Stimulated activated naive CD8-positive, alpha-beta T cell treated with anti-CD3 and anti-CD28 coated beads, Interleukin-15, amount 100 ng/mL, for 72 hours (primary cell): ENCODE measurements at places on chromosomes 1 and 21.
A peak's percentile ranks its signal among the peaks of the same experiment; 100 is the strongest.

DNA sequence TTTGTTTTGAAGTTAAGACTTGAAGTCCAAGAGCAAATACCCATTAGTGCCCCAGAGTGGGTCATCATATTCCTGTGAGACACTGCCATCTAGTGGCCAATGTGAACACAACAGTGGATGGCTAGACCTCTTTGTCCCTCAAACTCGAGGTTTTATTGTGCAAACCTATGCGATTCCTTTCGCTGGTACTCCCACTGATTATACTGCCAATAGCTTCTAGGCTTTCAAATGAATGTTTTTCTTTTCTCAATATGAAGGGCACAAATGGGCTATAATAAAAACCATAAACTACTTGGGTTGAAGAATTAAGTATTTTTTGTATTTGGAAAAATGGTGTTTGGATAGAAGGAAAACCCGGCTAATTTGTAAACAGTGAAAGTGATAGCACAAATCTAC lies 100.4 kb upstream of the ZNF281 start:
- DNase-seq: peak; percentile 63

DNA sequence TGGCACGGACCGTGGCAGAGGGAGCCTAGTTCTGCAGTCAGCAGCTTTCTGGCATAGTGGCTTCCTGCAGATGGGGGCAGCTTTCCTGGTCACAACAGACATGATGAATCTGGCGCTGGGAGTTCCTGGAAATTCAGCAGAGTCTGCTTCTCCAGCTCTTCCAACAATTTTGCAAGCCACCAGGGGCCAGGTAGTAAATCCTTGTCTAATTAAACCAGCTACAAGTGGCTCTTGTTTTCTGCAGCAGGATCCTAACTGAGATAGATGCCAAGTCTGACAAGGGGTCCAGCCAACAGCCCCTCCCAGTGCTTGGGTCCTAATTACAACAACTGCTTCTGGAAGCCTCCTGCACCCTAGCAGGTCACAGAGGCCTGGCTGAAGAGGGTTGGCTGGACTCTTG lies 35.8 kb downstream of the TRIM62 start:
- no peak for DNase-seq

- DNase-seq: no peak
Measured at GRCh38 chr1:30816211-30817076, 58.9 kb upstream of the LAPTM5 start.

DNA sequence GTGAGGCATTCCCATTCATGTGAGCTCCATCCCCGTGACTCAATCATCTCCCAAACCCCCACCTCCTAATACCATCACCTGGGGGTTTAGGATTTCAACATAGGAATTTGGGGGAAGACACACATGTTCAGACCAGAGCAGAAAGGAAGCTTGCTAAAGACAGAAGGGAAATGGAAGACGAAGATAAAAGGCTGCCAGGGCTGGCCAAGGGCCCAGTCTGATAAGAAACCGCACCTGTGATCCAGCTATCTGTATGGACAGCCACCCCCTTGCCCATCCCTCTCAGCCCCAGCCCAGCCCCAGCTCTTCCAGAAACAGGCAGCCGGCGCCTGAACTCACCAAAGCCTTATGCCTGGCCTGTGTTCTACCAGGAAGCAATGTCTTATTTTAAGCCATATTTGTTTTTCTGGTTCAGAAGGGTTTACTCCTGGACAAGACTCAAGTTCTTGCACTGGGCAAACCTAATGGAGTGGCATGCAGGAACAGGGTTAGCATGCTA lies 198.4 kb upstream of the VAMP3 start:
- no peak for DNase-seq

DNA sequence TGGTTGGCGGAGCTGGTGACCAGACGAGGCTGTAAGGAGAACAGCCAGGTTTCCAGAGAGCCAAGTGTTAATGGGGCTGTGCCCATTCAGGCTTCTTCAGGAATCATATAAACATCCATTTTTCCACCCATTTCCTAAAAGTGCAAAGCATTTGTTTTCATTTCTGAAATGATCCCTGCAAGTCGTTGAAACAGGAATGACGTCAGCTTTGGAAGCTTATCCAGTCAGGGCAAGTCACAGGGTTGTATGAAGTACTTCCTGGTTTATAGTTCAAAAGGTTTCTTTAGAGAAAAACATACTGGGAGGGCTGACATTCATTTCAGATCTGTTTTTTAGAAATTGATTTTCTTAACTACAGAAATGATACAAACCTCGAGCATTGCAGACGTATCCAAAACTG lies 29.2 kb downstream of the IGSF5 start:
- no peak for DNase-seq

DNA sequence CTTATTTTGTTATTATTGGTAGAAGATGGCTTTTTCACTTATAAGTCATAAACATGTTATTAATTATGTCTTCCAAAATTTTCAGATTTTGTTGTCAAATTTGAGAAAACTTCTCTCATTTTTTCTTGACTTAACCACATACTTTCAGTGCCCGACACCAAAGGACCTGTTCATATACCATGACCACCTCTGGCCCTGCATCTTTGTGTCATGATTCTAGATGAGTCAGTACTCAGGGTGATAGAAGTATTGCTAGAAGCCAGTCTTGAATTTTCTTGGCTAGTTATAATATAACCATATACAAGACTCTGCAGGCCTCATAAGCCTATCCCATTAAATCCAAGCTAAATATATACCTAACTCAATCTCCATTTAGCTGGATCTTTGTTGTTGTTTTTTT lies 35.4 kb upstream of the DPH5 start:
- no peak for DNase-seq

DNA sequence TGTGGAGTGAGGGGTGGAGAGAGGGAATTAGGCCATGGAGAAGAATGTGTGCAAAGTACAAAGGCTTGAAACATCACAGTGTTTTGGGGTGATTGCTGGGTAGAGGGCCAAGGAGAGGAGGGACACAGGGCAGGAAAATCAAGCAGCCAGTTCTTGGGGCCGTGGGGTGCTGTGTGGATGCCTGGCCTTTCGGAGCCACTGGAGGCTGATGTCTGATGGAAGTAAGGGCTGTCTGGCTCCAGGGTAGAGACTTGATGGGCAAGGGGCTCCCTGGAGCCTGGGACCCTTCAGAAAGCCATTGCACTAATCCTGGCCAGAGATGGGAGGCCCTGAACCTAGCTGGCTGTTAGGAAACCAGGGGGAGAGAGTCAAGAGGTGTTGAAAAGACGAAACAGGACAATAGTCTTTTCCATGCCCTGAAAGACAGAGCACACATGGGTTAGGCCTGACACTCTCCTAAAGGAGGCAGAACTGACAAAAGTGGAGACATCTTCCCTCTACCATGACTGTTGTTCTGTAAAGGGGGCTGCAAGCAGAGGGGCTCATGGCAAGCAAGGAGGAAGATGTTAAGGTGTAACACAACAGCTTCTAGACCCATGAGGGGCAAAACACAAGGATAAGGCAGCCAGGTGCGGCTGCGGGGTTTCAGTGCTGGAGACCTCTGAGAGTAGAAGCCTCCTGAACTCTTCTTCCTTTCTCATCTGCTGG lies 21.0 kb downstream of the ATF3 start:
- no peak for DNase-seq

DNA sequence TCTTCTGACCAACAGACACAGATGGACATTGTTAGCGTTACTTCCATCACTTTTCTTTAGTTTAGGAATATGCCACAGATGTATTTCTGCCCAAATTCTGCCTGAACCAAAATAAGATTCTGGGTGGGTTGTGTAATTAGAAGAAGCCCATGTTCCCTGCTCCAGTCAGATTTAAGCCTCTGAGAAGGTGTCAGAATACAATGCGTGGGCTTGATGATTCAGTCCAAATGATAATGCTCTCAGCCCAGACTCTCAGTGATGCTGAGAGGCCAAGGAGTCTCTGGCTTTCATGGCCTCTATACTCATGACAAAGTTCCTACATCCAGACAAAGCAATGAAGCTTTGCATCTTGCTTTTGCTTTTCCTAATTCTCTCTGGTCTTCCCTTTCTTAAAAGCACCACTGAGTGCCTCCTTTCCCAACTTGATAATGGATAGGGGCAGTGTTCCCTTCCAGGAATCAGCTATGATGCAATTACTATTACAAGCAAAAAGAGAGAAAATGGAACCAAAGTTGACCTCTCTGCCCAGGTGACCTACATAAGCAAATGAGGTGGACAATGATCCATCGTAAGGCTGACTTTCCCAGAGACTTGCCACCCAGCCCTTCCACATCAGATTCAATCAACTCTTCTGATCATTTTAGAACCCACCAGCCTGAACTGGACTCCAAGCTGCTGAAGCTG lies 8.8 kb downstream of the SEC16B start:
- DNase-seq: no peak

- no peak for DNase-seq
Measured at GRCh38 chr1:7560601-7561181, 210.4 kb upstream of the VAMP3 start.

- DNase-seq: no peak
Measured at GRCh38 chr21:43369124-43369523, 57.8 kb downstream of the SIK1 start.

DNA sequence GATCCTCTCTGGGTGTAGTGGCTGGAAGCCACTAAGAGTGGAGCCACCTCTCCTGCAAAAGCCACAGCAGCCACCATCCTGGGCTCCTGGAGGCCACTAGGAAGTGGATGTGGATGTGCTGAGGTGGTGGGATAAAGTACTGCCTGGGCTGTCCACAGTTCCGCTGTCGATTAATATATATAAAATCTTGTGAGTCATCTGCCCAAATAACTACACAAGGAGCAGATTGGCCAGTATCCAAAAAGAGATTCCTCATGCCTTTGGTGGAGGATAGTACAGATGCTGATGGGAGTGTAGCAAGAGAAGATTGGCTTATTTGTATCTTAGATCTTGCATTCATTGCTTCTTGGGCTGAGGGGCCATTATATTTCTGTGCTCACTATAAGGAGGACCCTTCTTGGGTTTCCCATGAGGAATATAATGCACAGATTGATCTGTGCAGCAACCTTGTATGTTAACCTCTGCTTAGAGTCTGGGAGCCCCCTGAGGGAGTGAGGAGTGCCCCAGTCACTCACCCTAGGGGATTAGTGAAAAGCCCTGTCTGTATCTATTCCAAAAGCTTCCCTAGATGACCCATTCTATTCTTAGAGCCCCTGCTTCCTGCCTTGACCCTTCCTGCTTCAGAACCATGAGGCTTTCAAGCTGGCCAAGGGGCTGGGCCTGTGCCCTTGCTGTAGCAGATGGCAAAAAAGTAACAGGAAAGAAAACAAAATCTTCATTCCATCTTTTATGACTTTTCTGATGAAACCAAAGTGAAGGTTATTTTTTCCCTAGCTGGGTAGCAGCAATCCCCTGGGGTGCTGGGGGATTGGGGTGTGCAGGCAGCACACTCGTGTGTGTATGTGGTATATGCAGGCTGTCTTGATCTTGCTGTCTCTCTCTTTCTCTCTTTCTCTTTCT lies 31.7 kb downstream of the RCSD1 start:
- no peak for DNase-seq

DNA sequence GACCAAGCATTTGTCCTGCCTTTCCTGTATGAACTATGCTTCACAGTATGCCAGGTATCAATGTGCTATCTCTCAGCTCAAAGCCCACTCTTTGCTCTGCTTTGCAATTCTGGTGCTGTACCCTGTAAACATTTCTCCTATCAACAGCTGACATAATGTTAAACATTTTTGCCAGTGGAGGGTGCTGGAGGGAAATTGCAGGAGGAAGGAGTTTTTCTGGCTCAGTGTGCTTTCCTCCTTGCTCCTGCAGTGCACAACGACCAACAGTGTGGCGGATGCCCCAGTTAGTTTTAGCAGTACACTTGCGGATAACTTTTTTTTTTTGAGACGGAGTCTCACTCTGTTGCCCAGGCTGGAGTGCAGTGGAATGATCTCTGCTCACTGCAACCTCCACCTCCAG lies 67.1 kb upstream of the PTGFRN start:
- no peak for DNase-seq

DNA sequence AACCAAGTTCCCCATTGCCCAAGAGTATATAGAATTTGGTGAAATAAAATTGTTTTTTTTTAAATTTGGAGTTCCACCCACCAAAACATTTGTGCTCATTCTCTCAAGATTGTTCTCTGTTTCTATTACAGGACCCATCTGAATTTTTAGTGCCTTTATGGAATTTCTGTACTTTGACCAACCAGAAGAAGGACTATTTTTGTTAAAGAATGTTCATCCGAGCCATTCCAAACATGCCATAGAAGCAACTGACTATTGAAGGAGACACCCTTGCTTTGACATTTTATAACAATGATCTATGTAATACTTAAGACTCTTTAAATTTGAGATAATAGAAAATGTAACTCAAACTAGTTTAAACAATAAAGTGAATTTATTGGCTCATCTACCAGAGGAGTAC lies 655.7 kb upstream of the ADAMTS5 start:
- DNase-seq: no peak

DNA sequence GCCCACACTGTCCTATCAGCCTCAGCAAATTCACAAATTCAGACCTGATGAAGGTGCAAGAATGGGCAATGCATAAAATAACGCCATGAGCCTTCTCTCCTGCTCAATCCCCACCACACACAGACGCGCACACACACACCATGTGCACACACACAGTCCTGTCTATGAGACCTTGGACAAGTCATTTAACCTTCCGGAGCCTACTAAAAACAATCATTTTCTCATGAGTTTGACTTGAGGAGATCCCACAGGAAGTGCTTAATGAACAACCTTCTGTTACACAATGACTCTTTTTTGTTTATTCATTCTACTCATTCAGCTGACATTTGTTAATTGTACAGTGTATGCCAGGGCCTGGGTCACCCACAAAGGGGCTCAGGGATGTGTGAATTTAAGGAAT lies 125.4 kb downstream of the EDEM3 start:
- no peak for DNase-seq

- no peak for DNase-seq
Measured at GRCh38 chr1:244138399-244138798, 87.3 kb downstream of the ZBTB18 start.

- DNase-seq: no peak
Measured at GRCh38 chr1:214518361-214518760, 33.0 kb downstream of the PTPN14 start.

DNA sequence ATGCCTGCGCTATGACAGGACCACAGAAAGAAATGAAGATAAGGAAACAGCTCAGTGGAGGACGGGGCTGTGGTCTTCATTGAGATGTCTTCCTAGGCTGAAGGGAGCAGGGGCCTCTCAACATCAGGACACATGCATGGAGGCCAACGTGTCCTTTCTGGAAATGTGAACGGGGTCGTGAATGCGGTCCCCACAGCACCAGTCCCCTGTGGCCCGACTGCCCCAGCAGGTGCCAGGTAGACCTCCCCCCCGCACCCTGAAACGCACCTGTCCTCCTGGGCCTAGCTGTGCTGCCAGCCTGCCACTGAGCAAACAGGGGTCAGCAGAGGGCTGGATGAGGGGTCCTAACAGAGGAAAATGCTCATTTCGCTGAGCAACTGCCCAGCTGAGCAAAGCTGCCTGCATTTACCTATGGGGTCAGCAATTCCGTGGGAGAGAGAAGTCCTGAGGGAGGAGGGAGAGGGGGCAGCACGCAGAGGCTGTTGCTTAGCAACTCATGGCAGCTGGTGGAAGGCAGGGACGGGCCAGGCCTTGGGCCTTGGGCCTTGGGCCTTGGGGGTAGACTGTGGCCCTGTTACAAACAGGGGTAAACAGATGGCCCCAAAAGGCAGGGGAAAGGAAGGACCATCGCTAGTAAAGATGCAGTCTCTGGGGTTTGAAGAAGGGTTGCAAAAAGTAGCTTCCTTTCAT lies 77.4 kb downstream of the NPHP4 start:
- no peak for DNase-seq
